Panc1 (cell line): ENCODE measurements at places on chromosomes 1 and 21.

- no peak for DNase-seq
Measured at GRCh38 chr1:226029093-226029496, 30.0 kb upstream of the SDE2 start.

GRCh38 chr1:38207906-38208305, 161.3 kb upstream of the POU3F1 start:
- DNase-seq = no peak

- DNase-seq = no peak
Measured at GRCh38 chr1:2272686-2273400, 44.7 kb downstream of the SKI start.

DNA sequence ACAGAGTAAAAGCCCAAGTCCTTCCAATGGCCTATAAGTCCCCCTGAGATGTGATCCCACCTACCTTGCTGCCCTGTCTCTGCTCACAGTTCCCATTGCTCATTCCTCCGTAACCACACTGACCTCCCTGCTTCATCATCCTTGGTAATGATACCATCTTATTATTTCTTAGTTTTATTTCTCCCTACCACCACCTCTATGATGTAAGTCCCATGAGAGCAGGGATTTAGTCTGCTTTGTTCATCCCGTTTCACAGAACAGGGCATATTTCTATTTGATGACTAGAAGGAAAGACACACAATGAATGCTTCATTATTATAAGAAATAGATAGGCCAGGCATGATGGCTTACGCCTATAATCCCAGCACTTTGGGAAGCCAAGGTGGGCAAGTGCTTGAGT, 22.5 kb downstream of the NIBAN1 start:
- no peak for DNase-seq

- no peak for DNase-seq
Measured at GRCh38 chr1:985126-985525, 3.2 kb upstream of the PERM1 start.

DNA sequence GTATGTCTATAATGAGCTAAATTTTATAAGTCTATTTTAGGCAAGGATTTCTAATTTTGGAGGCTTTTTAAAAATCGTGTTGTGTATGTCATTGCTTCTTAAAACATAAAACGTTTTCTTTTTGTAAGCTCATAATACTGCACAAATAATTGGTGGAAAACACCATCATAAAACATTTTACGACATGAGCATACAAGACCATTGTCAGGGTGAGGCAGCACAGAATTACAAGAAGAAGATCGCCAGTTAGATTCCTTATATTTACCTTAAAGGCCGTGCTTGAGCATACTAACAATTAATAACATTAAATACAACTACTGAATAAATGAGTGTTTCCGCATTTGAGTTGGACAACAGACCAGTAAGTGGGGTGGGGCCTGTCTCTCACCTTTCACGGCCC, 19.1 kb upstream of the LMX1A start:
- no peak for DNase-seq

DNA sequence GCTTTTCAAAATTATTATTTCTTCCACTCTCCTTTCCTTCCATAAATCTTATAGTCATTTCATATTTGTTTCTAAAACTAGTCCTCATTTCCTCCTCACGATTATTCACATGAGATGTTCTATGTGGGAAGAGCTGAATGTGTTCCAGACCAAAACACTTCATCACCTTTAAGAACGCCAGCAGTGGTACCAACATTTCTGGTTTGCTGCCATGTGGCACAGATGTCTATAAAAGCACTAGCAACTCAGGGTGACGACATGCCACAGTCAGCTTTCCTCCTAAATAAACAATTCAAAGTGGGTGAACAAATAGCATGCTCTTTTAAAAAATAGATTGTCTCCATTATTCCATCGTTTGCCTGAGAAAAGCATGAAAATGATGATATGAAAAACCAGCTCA, 1217.8 kb upstream of the ADGRL2 start:
- DNase-seq = no peak

DNA sequence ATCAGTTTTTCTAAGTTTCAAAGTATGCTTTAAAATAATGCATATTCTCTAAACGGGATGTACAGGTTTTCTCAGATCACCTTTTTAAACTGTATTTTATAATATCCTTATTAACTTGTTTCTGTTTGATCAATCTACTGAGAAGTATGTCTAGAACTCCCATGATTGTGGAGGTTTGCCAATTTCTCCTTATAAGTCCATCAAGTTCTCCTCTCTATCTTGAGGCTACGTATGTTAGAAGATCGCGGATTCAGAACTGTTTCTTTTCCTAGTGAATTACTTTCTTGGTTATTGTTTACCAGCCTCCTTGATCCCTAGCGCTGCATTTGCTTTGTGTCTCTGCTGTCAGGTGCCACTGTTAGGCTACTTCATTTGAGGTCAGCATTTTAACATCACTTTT, 89.2 kb downstream of the NPHP4 start:
- no peak for DNase-seq

- no peak for DNase-seq
Measured at GRCh38 chr1:38250356-38250755, 203.8 kb upstream of the POU3F1 start.

- DNase-seq = no peak
Measured at GRCh38 chr1:89425056-89425455, 61.2 kb downstream of the GBP6 start.

GRCh38 chr1:14142397-14143100, 442.6 kb downstream of the PRDM2 start:
- DNase-seq = no peak

GRCh38 chr1:28812669-28813468, 899 bp downstream of the OPRD1 start:
- DNase-seq = no peak

DNA sequence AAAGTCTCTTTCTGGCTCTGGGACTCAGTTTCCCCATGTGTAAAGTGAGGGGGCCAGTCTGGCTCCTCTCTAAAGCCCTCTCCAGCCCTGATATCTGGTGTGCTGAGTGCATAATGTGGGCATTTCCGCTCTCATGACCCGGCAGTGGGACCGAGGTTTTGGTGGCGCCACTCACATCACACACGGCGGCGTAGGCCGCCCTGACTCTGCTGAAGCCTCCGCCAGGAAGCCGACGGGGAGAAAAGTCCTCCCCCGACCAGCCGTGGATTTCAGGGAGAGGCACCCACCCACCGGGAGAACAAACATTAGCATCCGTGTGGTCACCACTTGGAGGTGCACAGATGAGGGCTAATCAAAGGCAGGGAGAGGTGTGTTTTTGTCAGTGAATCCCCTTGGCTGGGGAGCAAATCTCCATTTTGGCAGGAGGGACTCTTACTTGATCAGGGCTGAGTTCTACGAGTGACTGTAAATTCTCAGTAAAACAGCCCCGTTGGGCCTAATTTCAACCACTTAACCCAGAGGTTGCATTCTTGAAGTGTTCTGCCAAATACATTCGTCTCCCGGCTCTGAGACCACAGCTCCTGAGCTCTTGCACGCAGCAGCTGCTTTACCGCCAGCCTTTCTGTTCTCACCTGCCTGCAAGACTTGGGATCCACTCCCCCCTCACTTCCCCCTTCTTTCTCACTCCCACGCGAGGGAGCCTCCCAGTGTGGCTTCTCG, 118.2 kb downstream of the FOXD2 start:
- no peak for DNase-seq
